NCI-H2107 (cell line): ENCODE measurements at places on chromosomes 1 and 21.

DNA sequence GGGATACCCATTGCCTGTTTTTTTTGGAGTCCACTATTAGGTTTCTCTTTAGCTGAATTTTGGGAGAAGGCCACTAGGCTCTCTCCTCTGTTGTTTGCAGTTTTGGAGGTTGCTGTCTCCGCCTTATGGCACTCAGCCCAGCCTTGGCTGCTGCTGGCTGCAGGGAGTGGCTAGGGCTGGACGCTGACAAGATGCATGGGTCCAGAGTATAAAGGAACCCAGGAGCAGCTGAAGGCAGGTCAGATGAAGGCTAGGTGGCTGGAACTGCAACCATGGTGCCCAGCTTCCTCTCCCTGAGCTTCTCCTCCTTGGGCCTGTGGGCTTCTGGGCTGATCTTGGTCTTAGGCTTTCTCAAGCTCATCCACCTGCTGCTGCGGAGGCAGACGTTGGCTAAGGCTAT, at the start of gene CYP4B1:
CYP4B1 (plus strand) TSS at position 237 of the 400 bp plus-strand sequence; CDS start at position 273, 36 bp downstream.
- DNase-seq, result no peak

GRCh38 chr1:180247061-180247460, 17.0 kb downstream of the LHX4 start:
- no peak for DNase-seq

DNA sequence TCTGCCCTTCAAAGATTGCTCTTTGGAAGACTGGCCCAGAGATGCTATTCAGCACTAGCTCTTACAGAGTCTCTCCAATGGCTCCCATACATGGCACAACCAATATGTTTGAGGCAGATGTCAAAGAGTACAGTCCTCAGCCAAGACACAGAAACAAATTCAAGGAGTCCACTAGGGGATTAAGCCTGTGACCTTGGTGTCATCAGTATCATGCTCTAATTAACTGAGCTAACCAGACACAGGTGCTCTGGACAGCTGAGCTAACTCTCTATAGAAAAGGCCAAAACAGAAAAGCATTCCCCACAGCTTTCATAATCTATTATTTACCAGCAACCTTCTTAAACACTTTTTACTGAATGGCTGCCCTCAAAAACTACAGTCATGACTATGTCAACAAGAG, 666.0 kb upstream of the PLXNA2 start:
- DNase-seq, result no peak

DNA sequence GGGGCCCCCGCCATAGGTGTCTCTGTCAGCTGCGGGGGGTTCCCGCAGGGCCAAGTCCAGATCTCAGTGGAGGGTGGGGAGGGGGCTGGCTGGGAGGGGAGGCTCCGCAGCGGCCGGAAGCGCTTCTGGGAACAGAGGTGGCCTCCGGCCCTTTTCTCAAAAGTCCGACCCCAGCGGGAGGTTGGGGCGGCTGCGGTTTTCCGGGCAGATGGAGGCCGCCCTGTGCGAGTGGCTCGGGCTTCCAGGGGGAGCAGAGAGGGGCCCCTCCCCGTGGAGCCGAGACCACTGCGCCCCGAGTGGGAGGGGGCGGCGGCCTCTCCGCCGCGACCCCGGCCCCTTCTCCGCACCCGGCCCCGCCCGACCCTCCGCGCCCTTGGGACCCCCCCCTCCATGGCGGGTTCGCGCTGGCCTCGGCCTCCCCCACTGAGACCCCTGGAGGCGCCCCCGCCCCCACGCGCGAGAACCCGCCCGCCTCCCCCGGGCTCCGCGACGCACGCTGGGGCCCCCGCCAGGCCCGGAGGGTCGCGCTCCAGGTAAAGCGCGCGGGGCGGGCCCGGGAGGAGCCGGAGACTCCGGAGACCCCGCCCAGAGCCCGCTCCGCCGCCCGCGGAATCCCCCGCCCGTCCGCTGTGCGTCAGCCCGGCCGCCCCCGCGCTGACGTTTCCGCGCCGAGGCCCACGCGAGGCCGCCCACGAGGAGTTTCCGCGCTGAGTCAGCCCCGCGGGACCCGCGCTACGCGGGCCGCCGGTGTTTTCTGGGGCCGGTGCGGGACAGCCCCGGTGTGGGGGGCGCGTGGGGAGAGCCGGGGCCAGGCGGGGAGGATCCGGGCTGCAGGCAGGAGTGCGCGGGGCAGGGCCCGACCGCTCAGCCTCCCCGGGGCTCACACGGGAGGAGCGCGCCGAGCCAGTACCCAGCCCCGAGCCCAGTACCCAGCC, 5.2 kb downstream of the TNFRSF18 start:
- DNase-seq, result no peak

GRCh38 chr1:45177452-45177851, 29.0 kb downstream of the ZSWIM5 start:
- DNase-seq, result no peak

- DNase-seq, result no peak
Observed at GRCh38 chr1:199123615-199124014, 484.8 kb downstream of the PTPRC start.

DNA sequence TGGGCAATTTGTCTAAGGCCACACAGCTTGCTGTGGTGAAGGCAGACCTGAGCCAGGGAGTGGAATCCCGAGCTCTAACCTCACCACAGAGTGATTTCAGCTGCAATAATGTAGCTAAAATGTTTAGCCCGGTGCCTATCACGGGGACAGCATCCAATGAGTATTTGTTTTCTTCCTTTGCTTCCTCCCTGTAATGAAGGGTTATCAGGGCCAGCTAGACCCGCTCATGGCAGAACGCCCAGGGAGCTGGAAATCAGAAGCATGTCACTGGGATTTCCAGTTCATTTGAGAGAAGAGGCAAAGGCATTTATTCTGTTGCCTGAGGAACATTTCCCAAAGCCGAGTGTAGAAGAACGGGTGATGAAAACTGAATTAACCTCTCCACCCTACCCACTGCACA, 183.1 kb downstream of the ZSCAN20 start:
- no peak for DNase-seq

- no peak for DNase-seq
Observed at GRCh38 chr1:175448467-175448866, 255.9 kb upstream of the KIAA0040 start.

GRCh38 chr1:220983877-220984635, 104.8 kb downstream of the HLX start:
- DNase-seq, result no peak

DNA sequence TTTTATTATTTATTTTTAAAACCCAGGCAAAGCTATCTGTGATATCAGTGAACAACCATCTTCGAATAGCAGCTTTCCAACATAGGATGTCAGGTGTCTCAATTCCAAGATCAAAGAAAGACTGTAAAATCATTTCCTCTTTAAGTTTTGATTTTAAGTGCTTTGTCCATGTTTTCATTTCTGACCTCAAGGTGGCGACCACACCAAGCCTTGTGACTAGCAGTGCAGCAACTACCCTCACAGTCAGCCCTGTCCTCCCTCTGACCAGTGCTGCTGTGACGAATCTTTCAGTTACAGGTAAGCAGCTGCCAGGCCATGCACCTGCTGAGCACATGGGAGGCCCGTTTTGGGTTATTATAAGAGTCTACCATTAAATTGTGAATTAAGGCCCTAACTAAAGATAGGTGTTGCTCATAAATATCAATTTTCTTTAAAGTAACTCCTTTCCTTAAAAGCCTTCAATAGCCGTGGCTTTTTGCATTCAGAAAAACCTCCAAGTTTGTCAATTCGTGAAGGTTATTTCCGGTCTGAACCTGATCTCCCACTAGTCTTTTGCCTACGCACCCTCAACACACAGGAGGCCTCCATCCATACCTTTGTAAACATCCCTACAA, 117.0 kb downstream of the CD247 start:
- no peak for DNase-seq

DNA sequence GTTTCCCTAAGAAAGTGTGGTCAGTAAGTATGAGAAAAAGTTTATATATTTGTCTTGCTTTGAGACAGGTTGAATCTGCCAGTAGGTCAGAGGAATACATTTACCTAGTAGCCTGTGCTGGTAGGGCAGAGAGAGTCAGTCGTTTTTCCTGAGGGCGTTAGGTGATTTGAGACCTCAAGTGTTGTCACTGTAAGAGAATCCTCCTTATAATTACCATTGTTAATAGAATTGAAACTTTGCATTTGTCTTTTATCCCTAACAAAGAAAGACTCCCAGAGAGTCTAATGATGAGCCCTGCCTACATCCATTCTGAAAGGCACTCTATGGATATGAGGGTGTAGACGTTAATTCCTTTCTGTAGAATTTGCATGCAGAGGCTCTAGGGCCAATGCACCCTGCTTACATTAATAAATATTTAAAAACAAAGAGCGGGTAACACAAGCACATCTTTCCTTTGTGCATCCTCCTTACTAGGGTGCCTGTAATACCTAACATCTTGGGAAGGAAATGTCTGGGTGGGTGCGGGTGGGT, 16.4 kb downstream of the PBX1 start:
- no peak for DNase-seq

DNA sequence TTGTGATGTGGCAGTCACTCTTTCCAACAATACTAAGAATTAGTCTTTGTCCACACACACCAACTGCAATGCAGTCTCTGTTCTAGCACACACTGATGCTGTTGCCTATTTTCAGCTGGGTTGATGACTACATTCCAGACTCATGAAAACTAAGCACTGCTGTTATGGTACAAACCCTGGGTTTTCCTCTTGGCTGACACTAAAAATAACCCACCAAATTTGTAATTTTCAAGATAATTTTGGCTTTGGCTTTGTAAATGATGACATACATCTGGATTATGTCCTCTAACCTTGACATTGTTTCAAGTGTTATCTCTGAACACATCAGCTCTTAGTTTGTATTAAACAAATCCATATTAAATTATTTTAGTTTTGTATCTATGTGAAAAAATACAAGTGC, 444.8 kb downstream of the PTPRC start:
- DNase-seq, result no peak
